ENCODE measurements at places on chromosomes 6 and 20.

GRCh38 chr20:34189572-34190163 lies 51.6 kb upstream of the ASIP start:
- no peak for DNase-seq

GRCh38 chr6:12977806-12978205 lies 261.2 kb downstream of the PHACTR1 start:
- DNase-seq: no peak

- no peak for DNase-seq
Observed at GRCh38 chr20:50957276-50957675, 1.1 kb downstream of the DPM1 start.

DNA sequence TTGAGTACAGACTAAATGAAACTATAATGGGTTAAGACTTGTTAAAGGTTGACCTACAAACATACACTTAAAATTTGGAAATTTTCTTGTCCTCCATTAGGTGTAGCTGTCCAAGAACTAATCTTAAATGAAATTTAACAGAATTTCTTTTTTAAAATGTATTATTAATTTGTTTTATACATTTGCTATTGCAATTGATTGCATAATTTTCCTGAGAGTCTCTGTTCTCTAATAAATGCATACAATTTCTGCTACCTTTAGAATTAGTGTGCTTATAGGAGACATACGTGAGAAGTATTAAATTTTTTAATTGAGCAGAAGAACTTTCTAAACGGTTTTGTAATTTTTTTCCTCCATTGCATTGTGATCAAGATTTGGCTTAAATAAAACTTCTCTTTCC lies 1.5 kb downstream of the FAM135A start:
- DNase-seq: no peak

DNA sequence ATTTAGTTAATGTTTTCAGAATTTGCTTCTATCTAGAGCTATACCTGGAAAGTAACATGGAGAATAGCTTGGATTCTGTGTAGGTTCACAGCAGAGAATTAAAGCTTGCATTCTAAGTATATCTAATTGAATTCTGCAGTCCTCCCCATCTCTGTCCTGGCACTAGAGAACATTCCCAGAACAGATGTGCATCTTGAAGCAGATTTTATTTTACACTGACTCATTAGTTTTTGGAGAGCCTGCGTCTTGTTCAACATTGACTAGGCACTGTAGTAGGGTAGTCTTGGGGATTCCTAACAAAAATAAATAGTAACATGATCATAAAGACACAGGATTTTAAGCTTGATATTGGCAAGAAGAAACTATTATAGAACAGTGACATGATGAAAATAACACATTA lies 36.2 kb upstream of the BAG2 start:
- DNase-seq: no peak

- no peak for DNase-seq
Observed at GRCh38 chr6:106082735-106083398, 3.3 kb upstream of the PRDM1 start.

- DNase-seq: no peak
Observed at GRCh38 chr6:28737750-28738395, 185.9 kb downstream of the TRIM27 start.

- DNase-seq: no peak
Observed at GRCh38 chr6:43243664-43244321, 512 bp downstream of the TTBK1 start.

DNA sequence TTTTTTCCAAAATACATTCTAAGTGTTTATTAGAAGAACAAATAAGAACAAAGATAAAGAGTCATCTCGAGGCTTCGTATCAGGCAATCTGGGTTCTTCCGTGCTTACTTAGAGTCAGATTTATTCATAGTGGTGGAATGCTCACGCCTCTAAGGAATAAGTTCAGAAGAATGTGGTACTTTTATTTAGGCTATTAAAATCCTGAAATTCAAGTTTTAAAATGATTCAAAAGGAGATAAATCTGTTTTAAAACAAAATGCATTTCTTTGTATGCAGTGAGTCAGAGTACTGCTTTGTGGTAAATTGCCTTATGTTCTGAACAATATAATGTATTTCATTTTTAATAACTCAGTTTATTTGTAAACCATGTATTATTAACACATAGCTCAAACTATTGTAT lies 89.1 kb downstream of the FUT9 start:
- DNase-seq: no peak

DNA sequence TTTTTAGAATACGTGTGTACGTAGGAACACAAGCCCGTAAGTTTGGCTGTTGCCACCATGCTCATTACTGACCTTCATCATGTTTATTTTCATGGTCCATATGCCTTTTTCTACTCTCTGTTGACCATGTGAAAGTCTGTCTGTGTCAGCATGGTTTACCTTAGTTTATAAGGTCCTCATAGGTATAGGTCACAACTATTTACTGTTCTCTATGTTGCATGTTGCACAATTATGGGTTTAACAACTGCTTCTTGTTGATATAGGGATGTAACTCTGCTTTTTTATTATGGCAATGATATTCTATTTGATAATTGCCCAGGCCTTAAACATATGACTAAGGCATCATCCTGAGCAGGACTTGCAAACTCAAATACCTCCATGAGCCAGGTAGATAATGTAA lies 13.4 kb upstream of the RANBP9 start:
- DNase-seq: no peak

GRCh38 chr6:36821581-36822335 lies 17.5 kb downstream of the CPNE5 start:
- no peak for DNase-seq

DNA sequence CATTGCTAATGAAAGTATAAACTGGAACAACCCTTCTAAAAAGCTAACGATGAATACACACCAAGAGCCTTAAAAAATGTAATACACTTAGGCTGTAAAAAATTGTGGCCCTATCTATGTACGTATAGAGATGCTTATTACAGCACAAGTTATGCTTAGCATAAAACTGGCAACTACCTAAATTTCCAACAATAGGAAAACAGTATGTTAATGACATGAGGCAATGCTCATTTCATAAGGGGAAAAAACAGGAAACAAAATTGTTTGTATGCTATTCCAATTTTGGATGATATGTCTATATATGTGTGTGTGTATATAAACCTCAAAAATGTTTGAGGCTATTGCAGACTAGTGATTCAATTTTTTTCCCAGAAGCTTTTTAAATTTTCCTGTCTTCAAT lies 82.5 kb downstream of the DTNBP1 start:
- DNase-seq: no peak

- no peak for DNase-seq
Observed at GRCh38 chr20:46137816-46138215, 19.7 kb downstream of the CD40 start.

DNA sequence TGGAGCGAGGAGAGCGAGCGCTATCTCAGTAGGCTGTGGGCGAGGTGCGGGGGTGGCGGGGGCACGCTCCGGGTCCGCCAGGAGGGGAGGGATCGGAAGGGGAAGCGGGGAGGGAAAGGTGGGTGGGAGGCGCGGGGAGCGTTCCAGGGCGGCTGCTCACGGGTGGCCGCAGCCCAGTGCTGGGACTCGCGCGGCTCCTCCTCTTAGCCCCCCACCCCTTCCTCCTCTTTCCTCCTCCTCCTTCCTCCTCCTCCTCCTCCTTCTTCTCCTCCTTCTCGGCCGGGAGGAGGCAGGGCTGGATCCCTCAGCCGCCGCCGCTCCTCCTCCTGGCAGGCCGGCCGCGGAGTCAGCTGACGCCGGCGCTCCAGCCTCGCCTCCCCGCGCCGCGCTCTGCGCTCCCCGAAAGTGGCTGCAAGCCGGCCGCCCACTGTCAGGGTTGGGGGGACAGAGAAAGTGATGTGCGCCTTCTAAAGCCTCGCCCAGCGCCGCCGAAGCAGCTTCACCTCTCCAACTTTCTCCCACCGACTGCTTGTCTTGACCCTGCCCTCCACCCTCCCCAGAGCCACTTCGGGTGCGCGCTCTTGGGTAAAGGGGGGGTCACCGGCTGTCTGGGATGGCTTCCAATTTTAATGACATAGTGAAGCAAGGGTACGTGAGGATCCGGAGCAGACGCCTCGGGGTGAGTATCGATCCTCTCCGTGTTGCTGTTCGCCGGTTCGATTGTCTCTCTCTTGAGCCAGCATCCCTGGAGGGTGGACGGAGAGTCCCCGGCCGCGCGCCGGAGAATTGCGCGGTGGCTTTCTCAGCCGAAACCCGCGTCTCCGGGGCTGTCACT lies at the start of gene DOK5:
TSS of gene DOK5 (plus strand) at position 260 of the 835 bp plus-strand sequence. CDS start at position 614, 354 bp downstream.
- peak; percentile 63 for DNase-seq

DNA sequence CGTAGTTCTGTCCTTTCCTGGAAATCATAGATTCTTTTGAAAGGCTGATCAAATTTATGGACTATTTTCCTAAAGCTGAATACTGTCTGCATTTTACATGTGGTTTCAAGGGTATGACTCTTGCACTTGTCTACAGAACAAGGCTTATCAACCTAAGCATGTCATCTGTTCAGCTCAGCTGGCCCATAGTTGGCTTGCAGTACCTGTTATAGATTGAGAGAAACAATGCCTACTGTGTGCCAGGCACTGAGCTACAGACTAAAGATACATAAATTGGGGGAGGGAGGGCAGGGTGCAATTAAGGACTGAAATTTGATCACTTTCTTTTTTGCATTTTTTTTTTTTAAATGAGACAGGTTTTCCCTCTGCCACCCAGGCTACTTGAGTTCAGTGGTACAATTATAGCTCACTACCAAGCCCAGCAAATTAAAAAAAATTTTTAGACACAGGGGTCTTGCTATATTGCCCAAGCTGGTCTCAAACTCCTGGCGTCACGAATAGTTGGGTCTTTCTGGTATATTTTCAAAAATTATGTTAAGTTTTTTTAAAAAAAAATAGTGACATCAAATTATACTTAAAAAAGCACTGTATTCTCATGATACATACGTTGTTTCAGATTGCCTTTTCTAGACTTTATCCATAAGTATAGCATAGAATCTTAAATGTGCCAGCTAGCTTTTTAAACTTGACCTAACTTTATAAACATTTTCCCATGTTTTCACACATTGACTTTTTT lies 52.2 kb downstream of the RREB1 start:
- DNase-seq: no peak

DNA sequence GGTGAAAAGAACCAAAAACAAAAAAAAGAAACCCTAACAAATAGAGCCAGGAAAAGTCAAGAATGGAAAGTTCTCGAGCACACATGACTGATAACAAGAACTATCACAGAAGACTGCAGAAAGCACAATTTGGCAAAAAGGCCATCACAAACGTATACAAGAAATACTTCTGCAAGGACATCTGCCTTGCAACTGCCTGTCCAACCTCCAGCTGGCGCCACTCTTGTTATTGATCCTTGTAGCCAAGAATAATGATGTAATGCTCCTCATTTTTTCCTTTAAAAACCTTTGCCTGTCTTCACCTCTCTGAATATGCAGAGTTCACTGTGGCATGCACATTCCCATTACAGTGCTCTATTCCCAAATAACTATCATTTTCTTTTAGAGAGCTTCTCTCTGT lies 87.9 kb upstream of the BMP5 start:
- no peak for DNase-seq

- DNase-seq: peak; percentile 57
Observed at GRCh38 chr6:21596949-21597682, 3.6 kb downstream of the SOX4 start.

- DNase-seq: no peak
Observed at GRCh38 chr6:23036406-23036983, 467.1 kb downstream of the HDGFL1 start.

DNA sequence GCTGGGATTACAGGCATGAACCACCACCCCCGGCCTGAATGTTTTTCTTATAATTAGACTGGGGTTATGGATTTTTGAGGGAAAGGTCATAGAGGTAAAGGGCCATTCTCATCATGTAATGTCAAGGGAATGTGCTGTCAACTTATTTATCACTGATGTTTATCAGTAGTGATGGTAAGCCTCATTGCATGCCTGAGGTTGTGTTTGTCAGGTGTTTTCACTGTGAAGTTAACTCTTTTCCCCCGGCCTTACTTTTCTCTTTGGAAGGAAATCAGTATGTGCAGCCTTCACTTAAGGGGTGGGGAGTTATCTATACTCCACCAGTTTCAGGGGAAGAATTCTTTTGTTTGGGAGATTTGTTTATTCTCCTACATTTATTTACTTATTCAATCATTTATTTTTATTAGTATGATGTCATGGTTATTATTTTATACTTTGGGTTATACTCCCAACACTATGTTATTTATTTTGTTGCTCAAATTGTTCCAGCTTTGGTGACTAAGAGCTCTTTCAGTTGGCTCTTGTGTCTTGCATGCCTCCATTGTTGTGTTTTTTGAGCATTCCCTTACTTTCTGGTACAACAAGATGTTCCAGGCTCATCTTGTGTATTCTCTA lies 2.8 kb upstream of the SLC17A5 start:
- DNase-seq: no peak

GRCh38 chr6:147023148-147023547 lies 181.1 kb upstream of the STXBP5 start:
- no peak for DNase-seq

DNA sequence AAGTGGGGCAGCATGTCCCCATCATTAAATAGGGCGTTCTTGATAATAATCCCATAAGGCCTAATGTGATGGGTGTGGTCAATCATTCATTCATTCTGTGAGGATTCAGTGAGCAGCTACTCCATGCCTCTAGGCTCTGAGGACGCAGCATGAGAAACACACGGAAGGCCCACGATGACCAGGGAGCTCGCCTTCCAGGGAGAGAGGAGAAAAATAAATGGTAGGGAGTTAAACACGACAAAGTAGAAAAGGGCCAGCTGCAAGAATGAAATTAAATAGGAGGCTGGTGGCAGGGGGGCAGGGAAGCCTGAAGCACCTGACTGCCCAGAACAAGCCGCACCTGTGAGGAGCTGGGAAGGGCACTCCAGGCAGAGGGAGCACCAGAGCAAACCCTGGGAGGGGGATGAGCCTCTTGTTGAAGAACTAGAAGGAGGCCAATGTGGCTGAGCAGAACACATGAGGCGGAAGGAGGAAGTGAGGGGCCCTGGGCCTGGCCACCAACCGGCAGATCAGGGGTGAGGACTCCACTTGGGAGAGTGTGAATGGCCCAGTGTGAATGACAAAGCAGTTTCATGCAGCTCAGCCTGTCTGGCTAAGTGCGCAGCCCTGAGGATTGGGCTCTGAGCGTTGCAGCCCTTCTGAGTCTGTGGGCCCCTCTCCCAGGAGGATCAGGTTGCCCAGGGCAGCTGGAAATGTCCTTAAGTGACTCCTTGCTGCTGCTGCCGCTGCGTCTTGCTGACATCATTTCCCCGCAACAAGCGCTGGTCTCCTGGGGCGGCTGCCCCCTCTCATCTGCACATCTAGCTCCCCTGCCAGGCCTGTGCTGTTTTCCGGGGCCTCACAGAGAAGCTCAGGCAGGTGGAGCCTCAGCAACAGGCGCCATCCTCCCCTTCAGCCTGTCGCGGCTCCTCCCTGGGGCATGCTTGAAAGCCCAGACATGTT lies 99.9 kb downstream of the CDH26 start:
- peak; percentile 40 for DNase-seq

DNA sequence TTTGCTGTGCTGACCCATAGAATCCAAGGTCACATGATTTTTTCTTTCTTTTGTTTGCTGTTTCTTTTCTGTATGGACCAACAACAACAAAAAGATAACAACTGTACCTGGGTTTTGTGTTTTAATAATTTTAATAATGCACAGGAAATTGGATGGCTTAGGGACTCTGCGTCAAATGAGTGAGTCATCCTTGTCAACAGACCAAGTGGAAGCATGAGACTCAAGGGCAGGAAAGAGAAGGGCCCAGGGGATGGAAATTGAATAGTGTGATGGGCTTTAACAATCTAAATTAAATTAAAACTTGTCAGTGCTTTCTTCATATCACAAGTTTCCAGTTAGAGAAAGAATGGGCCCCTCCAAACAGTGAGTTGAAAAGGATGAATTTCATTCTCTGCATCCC lies 413.0 kb downstream of the PREX1 start:
- no peak for DNase-seq

Data from hepatocyte (in vitro differentiated cells).